Activated CD4-positive, alpha-beta T cell treated with anti-CD3 and anti-CD28 coated beads, Interleukin-2, amount 10 ng/mL, durations not matched to agents 7 days and 5 days (primary cell): ENCODE measurements at places on chromosomes 2 and 18.

DNA sequence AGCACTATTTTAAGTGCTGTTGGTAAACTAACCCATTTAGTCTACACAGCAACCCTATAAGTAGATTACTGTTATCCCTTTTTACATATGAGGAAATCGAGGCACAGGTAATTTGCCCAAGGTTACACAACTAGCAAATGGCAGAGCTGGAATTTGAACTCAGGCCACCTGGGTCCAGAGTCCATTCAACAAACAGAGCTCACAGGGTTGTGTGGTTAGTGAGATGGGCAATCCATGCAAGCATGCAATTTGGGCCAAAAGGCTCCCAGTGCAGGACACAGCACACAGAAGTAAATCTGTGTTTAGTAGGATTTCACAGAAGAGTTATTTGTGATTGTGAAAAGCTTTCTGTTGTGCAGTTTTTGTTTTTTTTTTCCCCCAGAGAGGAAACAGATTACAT, 187.8 kb upstream of the MSH6 start:
- no peak for DNase-seq

DNA sequence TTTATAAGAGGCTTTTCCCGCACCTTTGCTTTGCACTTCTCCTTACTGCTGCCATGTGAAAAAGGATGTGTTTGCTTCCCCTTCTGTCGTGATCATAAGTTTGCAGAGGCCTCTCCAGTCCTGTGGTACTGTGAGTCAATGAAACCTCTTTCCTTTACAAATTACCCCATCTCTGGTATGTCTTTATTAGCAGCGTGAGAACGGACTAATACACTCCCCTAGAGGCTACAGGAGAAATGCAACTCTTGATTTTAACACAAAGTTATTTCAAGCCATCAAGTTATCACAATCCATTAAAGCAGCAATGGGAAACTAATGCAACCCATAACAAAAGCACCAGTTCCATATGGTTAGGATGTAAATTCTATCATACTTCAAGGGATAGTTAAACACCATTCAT, 1378.8 kb upstream of the DDX18 start:
- no peak for DNase-seq

DNA sequence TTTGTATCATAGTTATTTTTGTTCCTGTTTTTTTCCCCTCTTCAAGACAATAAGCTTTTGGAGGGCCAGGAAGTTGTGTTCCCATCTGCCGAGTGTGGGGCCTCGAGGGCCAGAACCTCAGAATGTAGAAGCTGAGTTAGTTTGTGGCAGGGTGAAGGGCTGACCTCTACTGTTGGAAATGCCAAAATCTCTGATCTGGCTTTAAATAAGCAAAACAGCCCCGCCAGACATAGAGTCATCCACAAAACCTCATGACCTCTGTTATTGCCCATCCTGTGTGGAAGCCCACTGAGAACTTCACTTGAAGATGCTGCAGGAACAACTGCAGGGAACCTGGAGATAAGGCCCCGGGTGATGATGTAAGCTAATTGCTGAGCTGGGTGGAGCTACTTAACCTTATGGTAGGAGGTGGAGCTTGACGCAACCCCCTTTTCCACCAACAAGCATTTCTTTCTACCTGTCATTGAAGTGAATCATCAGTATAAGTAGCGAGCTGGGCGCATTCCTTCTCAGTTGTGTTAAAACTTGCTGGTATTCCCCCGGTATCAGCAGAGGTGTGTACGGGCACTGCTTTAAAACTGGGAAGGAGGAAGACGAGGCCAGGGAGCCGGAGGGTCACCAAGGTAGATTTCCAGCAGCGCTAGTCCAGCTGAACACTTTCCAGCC, 177.2 kb downstream of the NEDD4L start:
- no peak for DNase-seq

GRCh38 chr2:137467246-137467862, 496.9 kb upstream of the HNMT start:
- peak; percentile 15 for DNase-seq

DNA sequence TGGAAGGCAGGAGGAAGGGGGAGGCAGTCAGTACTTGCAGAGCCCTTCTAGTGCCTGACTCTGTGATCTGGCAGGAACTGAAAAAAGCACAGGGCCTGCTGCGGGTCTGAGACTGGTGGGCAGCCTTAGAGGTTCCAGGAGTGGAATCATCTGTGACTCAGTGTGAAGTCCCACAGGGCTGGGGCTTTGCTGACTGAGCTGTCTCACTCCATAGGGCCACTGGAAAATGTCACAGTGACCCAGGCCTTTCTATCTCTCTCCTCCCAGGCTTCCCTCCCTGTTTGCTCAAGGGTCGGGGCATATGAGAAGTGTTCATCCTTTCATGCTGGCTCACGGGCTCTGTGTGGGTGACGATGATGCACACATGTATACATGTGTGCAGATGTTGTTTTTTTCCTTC, 47.1 kb upstream of the ZFP36L2 start:
- DNase-seq = no peak

GRCh38 chr18:42330296-42330695, 375.3 kb downstream of the PIK3C3 start:
- no peak for DNase-seq

- no peak for DNase-seq
Measured at GRCh38 chr2:95071856-95072255, 46.3 kb downstream of the MAL start.

GRCh38 chr2:240569998-240570530, 1.8 kb downstream of the RNPEPL1 start:
- no peak for DNase-seq
